NCI-H2171 treated with DMSO at 0.1 percent for 48 hours (cell line): ENCODE measurements at places on chromosomes 11 and 22.

DNA sequence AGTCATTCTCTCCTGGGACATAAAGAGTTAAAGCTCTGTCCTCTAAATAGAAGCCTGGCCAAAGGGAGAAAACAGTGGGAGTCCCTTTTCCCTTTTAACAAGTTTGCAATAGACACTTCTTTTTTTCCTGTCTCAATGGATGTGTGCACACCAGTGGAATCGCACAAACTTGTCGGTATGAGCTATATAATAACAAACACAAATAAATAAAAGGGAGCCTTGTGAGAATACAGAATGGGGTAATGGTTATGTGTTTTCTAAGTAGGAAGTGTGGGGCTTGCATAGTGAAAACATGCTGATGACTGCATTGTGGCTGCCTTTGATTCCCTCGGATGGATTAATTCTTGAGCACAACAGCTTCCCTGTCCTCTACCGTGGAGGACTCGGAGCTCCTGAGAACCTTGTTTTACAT, 131.9 kb downstream of the WNT7B start:
- no peak for DNase-seq

DNA sequence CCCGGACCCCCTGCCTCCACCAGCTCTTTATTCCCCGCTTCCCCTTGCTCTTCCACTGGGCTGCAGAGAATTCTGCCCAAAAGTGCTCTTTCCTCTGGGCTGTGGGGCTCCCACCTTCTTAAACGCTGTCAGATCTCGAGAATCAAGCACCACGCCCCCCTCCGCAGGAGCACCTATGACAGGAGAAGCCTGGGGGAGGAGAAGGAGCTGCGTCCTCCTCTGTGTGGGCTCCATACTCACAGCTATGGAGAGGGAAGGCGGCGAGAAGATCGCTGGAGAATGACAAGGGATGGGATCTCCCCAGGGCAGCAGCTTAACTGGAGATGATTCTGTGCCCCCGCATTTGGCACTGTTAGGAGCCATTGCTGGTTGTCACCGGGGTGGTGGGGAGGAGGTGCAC, 19.7 kb downstream of the SHISAL1 start:
- DNase-seq: no peak

DNA sequence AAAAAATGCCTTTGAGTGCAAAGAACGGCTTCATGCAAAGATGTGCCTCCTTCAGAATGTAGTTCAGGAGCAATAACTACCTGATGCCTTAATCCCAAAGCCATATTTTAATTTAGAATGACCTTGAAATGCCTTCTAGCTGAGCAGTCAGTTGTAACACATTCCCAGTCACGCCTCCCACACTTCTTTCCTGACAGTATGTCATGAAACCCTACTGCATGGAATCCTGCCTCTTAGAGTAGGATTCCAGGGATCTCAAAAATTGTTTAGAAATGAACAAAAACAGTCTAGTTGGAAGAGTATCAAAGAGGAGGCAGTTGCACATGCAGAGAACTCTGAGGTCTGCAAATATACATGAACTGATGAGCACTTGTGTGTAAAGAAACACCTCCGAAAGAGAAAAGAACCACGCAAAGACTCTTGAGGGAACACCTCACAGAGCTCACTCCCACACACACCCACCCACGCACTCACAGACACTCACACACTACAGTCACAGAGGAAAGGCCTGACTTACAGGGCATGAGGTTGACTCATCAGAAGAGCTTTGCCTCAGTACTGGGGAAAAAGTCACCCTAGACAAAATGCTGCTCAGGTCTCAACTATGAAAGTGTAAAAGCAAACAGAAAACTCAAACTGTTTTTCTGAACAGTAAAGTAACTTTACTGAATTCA, 77.4 kb downstream of the GGTLC2 start:
- no peak for DNase-seq

- no peak for DNase-seq
Observed at GRCh38 chr11:82557274-82557673, 176.4 kb downstream of the FAM181B start.
